NCI-H187 (cell line): ENCODE measurements at places on chromosomes 3 and 15.
A peak's percentile ranks its signal among the peaks of the same experiment; 100 is the strongest.

GRCh38 chr3:65020281-65021160 lies 332.7 kb upstream of the ADAMTS9 start:
- DNase-seq = no peak

DNA sequence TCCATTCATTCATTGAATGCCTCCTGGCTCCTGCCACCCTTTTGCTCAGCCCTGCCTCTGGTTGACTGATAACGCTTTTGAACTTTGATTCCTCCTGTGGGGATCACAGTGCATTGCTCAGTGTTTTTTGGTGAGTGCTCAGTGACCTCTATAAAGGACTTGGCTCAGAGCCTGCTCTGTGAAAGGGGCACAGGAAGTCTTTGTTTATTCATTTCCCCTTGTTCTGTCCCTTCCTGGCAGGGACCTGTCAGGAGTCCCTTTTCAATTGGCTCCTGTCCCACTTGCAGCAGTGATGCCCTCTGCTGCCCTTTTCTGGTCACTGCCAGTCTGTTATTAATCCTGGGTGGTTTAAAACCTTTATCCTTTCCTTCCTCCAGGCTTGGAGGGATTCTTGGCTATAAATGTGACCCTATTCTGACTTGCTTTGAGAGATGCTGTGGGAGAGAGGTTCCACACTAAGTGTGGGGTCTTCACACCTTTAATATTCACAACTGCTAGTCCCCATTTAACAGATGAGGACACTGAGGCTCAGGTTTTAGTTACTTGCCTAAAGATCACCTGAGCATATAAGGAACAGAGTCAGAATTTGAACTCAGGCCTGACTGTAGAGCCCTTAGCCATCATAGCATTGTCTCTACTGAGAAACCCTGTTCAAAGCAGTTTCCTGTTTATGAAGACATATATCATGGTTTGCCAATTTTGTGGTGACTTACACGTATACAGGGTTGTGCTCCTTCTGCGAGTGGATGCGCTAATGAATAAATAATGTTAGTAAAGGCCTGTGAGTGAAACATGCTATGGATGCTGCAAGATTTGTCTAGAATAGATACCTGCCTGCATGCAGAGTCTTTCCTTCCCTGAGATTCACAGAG lies 23.2 kb upstream of the TATDN2 start:
- DNase-seq = peak; percentile 0

GRCh38 chr3:69359339-69359893 lies 26.5 kb downstream of the FRMD4B start:
- DNase-seq = no peak

DNA sequence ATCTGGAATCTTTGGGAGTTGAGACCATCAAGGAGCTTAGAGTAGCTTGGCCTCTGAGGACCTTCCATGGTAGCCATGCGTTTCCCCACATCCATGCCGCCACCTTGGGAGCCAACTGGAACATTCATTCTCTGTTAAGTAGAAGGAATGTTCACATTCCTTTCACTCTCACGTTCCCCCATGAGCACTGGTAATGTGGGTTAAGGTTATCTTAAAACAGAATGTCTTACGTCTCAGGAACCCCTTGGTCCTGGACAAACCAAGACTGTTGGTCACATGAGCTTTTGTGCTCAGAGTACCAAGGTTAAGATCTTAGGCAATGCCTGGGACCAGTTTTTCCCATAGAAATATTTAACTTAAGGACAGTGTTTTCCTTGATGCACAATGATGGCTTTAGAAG lies 211.7 kb upstream of the UBE2E1 start:
- no peak for DNase-seq

DNA sequence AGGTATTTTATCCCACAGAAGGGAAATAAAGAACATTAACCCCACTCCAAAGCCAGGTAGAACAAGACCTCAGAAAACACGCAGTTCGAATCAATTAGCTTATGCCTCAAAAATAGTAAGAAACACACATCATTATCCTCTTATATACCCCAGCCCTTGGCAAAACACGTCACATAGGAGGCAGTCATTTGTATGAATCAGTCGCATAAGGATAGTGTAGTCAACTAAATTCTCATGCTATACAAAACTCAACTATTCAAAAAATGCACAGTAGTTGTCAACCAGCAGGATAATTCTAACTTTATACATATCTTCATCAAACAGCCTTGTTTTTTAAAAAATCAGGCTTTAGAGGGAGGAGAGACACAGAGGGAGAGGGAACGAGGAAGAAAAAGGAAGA lies 298.4 kb downstream of the FOXP1 start:
- no peak for DNase-seq

DNA sequence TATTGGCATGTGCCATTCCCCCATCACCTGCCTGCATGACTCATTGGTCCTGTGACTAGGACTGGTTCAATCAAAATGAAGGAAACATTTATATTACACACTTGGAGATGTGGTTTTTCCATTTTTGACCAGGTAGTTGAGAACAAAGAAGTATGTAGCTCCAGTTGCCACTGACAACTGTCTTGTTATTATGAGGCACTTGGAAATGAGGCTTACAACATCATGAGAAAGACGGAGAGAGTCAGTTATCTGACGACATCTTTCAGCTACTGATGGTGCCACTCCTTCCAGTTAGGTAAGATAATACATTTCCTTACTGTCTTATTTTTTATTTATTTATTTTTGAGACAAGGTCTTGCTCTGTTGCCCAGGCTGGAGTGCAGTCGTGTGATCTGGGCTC lies 21.8 kb upstream of the PROK2 start:
- DNase-seq = no peak

DNA sequence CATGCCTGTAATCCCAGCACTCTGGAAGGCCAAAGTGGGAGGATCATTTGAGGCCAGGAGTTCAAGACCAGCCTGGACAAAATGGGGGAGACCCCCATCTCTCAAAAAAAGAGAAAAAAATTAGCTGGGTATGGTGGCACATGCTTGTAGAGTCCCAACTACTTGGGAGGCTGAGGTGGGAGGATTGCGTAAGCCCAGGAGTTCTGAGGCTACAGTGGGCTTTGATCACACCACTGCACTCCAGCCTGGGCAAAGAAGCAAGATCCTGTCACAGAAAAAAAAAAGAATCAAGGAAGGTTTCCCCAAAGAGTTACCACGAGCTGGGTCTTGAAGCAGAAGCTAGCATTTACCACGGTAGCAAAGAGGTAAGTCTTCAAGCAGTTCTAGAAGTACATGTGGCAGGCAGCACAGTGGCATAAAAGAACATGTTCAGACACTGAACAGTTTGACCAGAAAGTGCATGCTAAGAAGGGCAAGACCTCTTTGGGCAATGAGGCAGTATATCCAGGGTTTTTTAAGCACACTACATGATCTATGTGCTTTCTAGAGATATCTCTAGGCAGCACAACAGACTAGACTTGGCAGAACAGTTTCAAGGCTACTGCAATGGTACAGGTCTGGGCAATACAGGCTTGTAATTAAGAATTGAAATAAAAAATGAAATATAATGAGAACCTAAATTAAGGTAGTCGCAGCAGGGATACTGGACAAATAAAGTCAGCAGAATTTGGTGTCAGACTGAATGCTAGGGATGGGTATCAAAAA lies 418.5 kb downstream of the SHQ1 start:
- no peak for DNase-seq

DNA sequence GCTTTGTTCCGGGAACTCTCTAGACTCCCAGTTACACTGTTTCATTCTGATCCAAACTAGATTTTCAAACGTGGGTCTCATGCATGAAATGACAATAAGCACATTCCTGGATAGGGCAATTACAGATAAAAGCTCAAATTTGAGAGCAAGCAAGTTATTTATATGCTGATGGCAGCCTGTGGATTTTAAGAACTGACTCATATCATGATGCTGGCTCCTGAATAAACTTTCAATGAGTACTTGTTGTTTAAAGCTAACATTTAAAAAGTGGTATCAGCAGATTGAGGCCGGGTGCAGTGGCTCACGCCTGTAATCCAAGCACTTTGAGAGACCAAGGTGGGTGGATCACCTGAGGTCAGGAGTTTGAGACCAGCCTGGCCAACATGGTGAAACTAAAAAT lies 66.6 kb downstream of the LEO1 start:
- no peak for DNase-seq

DNA sequence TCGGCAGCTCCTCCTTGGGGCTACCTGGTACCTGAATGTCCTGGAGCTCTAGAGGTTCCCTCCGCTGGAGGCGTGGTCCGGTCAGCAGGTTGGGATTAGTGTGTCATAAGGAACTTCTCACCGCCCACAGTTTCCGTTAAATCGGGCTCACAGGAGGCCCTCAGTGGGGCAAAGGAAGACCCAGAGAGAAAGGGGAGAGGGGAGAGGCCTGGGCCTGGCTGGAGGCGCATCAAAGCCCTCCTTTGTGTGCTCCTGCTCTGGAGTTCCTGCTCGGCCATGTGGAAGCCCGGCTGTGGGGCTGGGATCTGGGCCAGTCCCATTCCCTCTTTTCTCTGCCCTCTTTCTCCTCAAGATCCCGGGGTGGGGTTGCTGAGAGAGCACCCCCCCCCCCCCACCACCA lies at the start of gene RLBP1:
Gene RLBP1, minus strand, starts transcription at position 37 of the 400 bp plus-strand sequence. CDS start 2,604 bp downstream, outside the sequence.
- DNase-seq = no peak

DNA sequence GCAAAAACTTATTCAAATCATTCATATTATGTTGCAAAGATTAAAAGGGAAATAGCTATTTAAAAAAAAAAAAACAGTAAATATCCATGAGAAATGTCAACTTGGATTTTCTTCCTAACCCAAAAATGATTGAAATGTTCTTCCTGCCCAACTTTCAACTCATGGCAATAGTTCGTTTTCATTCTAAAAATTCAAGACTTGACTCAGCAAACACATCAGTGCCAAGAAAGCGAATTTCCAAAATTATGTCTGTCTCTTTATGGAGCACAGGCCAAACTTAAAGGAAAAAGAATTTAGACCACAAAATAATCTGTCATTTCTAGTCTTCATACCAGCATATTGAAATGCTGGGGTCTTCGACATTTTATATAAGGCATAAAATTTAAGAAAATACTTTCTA lies 63.7 kb downstream of the MAGI1 start:
- no peak for DNase-seq

DNA sequence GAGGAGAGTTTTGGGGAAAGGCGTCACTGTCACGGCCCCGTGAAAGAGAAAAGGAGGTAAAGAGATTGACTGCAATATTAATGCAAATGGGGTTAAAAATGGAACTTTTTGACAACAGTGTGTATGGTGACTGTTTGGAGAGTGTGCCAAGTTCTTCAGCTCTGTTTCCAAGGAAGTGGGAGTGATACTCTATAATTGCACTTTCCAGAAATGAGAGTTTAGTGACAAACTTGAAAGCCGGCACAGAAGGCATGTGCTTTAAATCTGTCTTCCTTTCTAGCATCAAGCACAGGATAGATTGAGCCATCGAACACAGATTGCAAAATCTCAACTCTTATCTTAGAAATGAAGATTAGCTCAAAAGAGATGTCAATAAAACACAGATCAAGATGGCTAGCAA lies 51.9 kb upstream of the SNRPA1 start:
- no peak for DNase-seq

GRCh38 chr15:58515807-58516206 lies 84.0 kb downstream of the LIPC start:
- DNase-seq = no peak

- DNase-seq = no peak
These were observed 226.9 kb downstream of the ZNF385D start for GRCh38 chr3:21524133-21524532.

DNA sequence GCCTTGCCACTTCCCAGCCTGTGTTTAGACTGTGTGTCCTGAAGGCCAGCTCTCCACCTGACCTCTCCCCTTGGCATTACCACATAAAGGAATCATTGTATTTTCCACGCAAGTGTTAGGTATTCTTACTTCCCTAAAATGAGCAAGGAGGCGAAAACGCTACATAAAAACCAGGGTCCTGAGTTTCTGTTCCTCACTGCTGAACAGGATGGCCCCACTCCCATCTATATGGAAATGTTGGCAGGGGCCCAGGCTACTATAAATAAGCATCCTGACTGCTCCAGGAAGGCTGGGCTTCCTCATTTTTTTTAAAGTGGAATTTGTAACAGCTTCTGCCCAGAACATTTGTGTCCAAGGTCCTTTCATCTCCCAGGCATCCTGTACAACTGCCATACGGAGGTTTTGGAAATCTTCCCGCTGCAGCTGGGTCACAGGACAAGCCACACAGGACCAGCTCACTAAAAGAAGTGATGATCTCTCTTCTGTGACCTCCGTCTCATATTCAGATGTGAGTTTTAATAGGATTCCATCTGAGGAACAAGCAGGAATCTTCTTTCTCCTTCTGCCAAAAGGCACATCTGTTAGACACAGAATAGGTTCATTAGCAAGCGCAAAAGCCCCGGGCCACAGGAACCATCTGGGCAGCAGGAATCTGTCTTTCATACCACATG lies 56.4 kb upstream of the LIMD1 start:
- DNase-seq = no peak

GRCh38 chr3:111968319-111969054 lies 10.3 kb upstream of the ABHD10 start:
- no peak for DNase-seq

DNA sequence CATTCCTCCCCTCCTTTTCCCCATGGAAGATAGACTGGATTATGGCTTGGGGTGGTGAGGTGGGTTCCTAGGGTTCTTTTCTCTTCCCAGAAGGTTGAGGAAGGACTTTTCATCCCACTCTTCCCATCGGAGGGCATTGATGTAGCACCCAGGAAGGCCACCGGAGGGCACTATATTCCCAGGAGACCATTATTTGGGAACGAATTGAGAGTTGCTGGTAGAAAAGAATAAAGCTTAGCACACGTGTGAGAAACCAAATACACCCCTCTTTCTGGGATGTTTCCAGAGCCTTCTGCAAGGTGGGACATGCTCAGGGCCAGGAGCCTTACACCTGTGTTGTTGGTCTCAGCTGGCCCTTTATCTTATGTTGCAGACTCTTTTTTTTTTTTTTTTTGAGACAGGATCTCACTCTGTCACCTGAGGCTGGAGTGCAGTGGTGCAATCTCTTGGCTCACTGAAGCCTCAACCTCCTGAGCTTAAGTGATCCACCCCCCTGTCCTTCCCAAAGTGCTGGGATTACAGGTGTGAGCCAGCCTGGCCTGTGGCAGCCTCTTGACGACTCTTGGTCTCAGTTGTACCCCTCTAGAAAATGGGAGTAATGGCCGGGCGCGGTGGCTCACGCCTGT lies 6.3 kb upstream of the CDC25A start:
- peak; percentile 3 for DNase-seq

GRCh38 chr3:149703466-149703865 lies 45.6 kb upstream of the WWTR1 start:
- no peak for DNase-seq

- no peak for DNase-seq
These were observed 43.7 kb upstream of the IGSF10 start for GRCh38 chr3:151504606-151505005.

GRCh38 chr15:63401078-63401477 lies 19.4 kb upstream of the CA12 start:
- DNase-seq = no peak
